SJSA1 (cell line): ENCODE measurements at places on chromosomes 2 and 18.

GRCh38 chr2:101873543-101873942 is 118.2 kb upstream of the IL1R2 start:
- no peak for DNase-seq

DNA sequence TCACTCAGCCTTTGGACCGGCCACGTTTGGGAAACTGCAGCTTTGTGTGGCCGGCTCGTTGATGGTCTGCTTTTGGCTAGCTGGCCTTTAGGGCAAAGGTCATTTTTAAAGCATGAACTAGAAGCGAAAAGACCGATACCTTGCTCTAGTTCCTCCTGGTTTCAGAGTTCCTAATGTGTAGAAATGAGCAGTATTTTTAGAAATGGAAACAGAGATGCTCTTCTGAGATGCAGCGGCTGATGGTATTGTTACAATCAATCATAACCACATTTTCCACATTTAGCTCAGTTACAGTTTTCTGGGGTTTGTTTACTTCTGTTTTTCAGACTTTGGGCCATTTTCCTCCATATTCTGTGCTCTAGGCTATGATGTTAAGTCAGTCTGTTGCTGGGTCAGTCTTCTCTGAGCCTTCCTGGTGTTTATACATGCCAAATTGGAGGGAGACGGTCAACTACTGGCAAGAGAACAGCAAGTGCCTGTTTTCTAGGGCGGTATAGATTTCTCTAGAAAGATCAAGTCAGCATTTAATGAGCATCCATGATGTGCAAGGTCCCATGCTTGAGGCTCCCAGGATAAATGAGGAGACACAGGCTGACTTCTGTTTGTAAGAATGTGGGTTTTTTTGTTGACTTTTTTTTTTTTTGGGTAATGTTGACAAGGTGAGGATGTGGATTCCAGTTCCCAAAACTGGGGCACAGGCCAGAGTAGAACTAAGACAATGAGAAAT is 28.0 kb downstream of the RNF144A start:
- no peak for DNase-seq

DNA sequence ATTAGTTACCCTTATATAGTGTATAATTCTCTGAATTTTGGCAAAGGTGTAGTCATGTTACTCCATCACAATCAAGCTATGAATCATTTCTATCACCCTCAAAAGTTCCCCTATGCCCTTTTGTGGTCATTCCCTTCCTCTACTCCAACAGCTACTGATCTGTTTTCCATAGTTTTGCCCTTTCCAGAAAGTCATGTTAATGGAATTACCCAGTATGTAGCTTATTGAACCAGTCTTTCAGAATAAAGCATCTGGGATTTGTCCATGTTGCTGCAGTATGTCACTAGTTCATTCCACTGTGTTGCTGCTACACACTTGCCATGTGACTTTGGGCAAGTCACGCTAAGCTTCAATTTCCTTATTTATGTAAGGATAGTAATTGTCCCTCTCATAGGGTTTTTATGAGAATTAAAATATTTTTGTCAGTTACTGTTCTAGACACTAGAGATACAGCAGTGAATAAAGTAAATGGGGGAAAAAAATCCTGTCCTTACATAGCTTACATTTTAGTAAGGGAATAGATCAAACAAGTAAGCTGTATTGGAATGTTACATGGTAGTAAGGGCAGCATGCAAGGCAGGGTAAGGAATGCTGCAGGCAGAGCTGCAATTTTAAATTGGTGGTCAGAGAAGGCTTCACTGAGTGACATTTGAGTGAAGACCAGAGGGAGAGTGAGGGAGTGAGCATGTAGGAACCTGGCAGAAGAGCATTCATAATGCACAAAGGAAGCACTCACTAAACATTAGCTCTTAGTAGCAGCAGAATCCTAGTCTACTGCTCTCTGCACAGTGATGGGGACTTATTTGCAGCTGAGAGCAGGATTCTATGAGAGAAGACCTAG is 80.3 kb upstream of the TSPYL6 start:
- no peak for DNase-seq

DNA sequence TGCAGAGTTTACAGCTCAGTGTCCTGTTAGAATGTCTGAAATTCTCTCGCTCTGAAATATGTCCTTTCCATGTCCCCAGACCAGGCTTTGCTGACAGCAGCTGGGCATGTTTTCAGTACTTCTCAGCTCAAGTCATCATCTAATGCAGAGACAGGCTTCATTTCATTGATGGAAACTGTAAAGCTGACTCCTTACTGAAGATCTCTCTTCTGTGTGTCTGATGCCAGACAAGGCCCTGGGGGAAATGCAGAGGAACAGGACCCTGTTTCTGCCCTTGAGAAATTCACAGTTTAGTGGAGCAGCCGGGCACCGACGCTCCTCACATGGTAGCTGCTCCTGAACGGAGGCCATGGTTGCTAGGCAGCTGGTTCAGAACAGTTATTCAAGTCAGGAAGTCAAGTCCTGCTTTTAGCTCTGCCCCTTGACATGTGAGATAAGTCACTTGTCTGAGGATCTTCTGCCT is 24.6 kb upstream of the FZD7 start:
- no peak for DNase-seq

DNA sequence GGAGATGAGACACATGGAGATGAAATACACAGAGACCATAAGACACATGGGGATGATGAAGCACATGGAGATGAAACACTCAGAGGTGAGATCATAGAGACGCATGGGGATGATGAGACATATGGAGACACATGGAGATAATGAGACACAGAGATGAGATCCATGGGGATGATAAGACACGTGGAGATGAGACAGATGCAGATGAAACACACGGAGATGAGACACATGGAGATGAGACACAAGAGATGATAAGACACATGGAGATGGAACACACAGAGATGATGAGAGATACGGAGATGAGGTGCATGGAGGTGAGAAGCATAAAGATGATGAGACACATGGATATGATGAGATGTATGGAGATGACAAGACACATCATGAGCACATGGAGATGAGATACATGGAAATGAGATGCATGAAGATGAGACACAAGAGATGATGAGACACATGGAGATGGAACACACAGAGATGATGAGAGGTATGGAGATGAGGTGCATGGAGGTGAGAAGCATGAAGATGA is 276.7 kb downstream of the MYT1L start:
- DNase-seq: no peak

DNA sequence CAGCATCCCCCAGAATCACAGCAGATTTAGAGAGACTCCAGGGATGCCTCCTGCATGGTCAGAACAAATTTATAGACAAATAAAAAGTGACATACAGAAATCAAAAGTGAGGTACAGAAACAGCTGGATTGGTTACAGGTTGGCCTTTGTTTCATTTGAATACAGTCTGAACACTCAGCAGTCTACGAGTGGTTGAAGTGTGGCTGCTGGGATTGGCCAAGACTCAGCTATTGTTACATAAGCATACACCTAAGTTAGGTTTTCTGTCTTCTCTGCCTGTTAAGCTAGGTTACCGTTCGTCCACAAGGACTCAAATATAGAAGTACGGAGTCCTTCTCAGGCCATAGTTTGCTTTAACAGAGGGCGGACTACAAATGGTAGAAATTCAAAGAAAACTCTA is 262.4 kb upstream of the SLC14A2 start:
- DNase-seq: no peak

- DNase-seq: no peak
Observed at GRCh38 chr18:62384068-62384467, 59.0 kb downstream of the TNFRSF11A start.

DNA sequence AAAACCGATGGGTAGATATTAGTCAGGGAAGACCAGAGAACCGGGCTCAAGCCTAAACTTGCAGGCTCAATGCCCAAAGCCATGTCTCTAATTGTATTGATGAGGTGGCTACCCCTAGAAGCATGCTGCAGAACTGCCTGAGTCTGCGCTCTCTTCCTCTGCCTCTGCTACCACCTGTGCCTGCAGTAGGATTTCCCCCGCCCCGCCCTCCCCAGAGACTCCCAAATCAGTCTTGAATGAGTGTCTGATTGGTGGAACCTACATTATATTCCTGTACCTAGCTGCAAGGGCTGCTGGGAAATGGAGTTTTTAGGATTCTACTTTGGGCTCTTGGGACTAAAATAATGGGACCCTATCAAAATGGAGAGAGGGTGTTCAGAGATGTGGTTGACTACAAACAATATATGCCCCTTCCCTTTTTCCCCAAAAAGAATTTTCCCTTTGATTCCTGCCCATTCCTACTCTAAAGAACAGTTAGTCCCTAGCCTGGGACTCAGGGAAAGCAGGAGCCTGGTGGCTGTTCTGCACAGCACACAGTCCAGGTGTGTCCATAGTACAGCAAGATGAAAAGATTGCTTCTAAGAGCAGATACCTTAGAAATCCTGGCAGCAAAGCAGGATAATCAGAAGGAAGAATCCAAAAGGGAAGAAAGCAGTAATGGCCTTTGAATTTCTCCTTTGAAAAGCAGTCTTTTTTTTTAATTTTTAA is 12.5 kb downstream of the GRP start:
- no peak for DNase-seq

DNA sequence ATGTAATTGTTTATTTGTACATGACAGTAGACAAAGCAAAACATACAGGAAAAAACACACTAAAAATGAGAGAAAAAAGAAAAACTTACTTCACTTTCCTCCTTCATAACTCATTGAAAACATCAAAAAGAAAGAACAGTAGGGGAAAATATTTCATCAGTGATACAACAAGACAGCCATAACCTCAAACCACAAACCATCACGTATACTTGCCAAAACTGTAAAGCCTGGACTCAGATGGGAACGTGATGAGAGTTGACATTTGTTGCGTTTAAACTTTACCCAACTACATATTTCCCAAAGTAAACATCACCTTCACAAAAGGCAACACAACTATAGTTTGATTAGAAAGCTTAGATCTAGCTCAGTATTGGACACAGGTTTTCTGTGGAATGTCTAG is 278.2 kb upstream of the COL3A1 start:
- peak; percentile 75 for DNase-seq
